Ascending aorta (tissue), 2 donors: ENCODE measurements at places on chromosomes 16 and 17.

- no peak for DNase-seq
Observed at GRCh38 chr17:50794361-50794760, 27.0 kb upstream of the ANKRD40CL start.

DNA sequence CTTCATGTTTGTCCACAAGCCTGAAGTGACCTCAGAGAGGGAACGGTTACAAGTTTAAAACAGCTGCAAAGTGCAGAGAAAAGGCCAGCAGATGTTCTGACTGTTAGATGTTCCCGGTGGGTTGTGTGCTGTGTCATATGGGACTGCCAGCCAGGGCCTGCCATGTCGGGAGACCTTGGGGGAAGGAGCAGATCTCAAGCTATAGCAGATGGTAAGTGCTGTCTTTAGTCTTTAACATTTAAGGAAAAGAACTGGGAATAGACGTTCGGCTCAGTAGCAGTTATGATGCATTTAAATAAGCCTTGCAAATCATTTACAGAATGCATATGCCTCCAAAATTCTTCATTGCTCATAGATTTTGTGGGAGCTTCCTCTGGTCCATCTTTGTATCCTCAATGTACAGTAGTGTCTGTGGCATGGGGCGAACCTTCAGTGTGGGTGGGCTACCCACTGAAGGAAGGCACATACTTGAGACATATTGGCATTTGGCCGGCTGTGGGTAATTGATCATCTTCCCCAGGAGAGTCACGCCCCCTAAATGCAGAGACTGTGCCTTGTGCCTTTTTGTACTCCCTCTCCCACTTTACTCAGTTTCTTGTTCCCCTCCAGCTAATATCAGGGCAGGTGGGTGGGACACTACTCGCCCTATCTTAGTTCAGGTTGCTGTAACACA is 131.9 kb downstream of the NPIPB5 start:
- no peak for DNase-seq

DNA sequence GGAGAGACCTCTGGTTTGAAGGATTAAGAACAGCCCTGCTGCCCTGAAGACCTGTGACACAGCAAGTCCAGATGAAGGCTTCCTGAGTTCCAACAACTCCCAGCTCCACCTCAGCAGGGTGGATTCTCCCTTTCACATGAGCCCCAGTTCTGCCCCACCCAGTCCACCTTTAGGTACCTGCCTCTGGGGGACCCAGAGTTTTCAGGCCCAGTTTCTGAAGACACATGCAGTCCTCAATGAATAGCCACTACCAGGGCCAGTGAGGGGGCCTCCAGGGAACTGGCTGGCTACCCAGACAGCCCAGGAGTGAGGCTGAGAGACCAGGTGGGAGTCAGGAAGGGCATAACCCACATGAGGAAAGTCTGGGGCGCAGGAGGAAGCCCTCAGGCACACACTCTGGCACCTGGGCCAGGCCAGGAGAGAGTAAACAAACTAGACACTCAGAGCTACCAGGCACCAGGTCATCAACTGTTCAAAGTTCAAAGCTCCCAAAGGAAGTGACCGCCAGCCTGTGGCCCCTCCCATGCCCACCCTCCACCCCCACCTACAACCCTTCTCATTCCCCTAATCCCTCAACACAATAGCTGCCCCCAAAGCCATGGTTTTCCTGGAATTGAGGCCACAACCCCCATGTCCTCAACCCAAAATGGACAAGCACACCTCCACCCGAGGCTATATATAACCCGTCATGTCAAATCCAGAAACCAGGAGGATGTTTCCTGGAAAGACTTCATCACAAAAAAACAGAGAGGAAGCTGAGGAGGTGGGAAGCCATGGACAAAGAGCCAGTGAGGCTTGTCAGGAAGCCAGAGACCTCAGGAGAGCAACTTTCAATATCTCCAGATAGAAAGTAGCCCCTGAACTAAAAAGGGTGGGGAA is 2.1 kb downstream of the MYO18A start:
- DNase-seq = no peak

- no peak for DNase-seq
Observed at GRCh38 chr17:63947711-63948330, 15.7 kb upstream of the CD79B start.

- DNase-seq = no peak
Observed at GRCh38 chr16:11168386-11169051, 87.5 kb downstream of the SOCS1 start.

- DNase-seq = no peak
Observed at GRCh38 chr17:30332057-30332542, 1.8 kb downstream of the TMIGD1 start.

DNA sequence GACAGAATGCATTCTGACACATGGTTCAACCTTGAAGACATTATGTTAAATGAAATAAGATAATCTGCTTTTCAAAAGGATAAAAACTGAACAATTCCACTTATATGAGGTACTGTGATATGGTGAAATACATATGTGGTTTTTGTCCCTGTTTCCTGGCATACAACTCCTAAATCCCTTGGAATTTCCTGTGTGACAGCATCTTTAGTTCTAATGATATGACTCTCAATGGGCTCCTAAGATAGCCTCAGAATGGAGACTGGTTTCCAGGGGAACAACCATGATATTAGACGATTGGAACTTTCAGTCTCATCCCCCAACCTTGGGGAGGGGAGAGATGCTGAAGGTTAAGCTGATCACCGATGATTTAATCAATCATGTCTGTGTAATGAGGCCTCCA is 37.7 kb upstream of the PHLPP2 start:
- DNase-seq = no peak

GRCh38 chr16:15834502-15834901 is 22.3 kb downstream of the MYH11 start:
- DNase-seq = no peak

- DNase-seq = no peak
Observed at GRCh38 chr17:40480501-40481003, 20.9 kb downstream of the TNS4 start.

GRCh38 chr16:26645614-26646013 is 421.1 kb upstream of the C16orf82 start:
- no peak for DNase-seq

DNA sequence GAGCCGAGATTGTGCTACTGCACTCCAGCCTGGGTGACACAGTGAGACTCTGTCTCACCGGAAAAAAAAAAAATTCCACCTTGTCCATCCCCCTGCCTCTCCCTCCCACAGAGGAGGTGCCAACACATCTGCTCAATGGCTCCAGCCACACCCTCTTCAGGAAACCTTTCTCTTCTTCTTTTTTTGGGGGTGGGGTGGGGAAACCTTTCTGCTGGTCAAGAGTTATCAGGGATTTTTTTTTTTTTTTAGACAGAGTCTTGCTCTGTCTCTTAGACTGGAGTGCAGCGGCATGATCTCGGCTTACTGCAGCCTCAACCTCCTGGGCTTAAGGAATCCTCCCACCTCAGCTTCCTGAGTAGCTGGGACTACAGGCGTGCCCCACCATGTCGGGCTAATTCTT is 18.7 kb downstream of the TNS4 start:
- no peak for DNase-seq

- DNase-seq = no peak
Observed at GRCh38 chr17:42653179-42654124, 5.6 kb upstream of the TUBG2 start.

- no peak for DNase-seq
Observed at GRCh38 chr17:9021158-9021991, at the start of gene NTN1. NTN1 (plus strand) TSS chr17:9021510; CDS start chr17:9022374, 864 bp downstream.

DNA sequence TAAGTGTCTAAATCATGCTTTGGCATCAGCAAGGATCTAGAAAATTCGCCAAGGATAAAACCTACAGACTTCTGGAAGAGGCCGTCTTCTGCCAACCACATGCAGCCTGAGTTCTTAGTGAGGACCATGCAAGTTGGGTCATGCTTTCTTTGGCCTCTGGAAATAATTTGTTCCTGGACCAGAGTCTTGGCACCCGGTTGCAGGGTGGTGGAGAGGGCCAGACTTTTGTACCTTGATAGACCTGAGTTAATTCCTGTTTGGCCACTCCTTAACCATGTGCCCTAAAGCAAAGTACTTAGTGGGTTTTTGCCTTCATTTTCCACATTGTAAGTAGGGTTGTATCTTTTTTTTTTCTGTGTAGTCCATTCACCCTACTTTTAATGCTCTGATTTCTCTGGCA is 283.4 kb upstream of the IRX5 start:
- DNase-seq = no peak

DNA sequence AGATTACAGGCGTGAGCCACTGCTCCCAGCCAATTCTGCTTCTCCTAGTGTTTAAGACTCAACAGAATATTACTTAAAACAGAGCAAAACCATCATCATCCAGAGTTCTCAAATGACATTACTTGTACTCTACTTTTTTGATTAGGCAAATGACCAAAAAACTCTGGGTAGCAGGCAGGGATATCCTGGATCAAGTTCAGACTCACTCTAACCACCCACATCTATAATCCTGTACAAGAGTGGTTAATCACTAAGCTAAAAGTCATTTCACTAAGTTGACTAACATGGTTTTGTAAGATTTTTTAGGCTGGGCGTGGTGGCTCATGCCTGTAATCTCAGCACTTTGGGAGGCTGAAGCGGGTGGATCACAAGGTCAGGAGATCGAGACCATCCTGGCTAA is 6.8 kb downstream of the NAE1 start:
- DNase-seq = no peak

- DNase-seq = no peak
Observed at GRCh38 chr16:75048530-75048929, 49.7 kb downstream of the ZNRF1 start.

DNA sequence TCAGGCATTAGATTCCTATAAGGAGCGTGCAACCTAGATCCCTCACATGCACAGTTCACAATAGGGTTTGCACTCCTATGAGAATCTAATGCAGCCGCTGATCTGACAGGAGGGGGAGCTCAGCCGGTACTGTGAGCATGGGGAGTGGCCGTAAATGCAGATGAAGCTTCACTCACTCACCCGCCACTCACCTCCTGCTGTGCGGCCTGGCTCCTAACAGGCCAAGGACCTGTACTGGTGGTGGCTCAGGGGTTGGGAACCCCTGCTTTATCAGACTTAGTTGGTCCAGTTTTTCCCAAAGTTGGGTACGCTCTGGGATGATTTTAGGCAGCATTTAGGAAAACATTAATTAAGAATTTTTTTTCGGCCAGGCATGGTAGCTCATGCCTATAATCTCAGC is 103.8 kb downstream of the MARF1 start:
- DNase-seq = no peak

- DNase-seq = no peak
Observed at GRCh38 chr17:73586921-73587602, 57.2 kb downstream of the SDK2 start.

DNA sequence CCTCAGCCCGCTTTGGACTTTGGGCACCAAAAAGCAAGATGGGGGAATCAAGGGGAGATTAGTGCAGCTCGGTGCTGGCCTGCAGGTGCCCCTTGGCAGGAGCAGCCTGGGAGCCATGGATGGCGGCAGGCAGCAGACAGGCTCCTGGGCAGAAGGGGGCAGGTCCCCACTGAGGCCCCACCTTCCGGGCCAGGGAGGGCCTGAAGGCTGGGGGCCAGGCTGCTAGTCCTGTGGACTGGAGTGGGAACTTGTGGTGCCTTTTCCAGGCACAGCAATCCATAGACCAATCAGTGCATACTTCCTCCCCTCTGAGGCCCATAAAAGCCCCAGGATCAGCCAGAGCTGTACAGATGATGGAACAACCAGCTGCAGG is 64.0 kb downstream of the USP32 start:
- no peak for DNase-seq

- no peak for DNase-seq
Observed at GRCh38 chr16:73872856-73873255, 423.8 kb upstream of the PSMD7 start.

- no peak for DNase-seq
Observed at GRCh38 chr16:67150047-67150832, 558 bp downstream of the B3GNT9 start.

DNA sequence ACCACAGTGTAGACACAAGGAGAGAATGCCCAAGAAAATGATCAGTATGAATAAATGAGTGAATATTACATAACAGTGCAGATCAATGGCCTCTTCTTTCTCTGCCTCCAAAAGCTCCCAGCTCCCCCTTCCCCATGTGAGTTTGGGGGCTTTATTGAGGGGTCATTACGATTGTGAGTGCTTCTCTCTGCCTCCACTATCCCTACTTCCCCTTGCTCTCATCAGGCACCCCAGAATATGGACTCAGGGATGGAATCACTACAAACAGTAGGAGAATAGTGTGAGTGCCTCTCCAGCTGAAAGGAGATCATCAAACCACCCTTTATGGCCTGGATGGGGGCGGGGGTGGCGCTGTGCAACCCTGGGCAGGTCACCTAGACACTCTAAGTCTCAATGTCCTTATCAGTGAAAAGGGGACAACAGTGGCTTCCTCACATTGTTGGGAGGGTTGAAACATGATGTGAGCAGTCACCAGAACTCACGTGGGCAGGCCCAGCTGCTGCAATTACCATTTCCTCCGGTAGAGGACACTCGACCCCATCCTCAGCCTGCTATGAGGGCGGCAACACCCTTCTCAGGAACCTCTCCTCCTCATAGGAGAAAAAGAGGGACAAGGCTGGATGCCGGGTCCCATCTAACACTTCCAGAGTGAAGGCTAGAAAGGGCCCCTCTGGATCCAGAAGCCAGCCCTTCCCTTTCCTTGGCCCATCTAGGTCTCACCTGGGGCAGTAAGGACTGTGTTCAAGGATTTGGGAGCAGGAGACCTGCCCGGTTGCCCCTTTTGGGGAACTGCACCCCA is 2.1 kb upstream of the EPOP start:
- DNase-seq = peak; percentile 90

- DNase-seq = no peak
Observed at GRCh38 chr17:78141437-78142118, 4.6 kb upstream of the C17orf99 start.

- no peak for DNase-seq
Observed at GRCh38 chr16:14405611-14406537, 224.2 kb downstream of the PARN start.

DNA sequence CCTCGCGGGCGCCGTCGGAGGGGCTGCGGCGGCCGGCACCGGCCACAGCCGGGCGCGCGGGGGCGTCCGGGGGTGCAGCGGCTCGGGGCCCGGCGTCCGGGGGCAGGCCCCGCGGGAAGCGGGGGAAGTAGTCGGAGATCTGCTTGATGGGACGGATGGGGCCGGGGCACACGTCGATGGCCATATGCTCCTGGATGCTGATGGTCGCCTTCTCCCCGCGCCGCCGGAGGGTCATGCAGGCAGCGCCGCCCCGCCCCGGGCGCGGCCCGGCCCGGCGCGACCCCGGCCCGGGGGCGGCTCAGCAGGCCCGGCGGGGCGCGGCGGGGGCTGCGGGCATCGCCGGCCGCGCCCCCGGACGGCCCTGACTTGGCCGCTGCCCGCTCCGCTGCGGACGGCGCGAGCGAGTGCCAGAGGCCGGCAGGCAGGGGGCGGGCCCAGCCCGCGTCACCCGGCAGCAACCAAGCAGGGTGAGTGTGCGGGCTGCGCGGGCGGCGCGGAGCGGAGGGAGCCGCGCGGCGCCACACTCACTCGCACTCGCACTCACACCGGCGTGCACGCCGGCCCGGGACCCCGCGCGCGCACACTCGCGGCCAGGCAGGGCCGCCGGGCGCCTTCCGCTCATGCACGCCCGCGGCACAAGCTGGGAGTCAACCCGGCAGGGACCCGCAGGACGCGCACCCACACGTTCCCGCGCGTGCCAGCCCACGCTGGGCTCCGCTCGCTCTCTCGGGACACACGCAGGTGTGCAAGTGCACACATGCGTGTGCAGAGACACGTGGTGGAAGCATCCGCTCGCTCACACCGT is at the start of gene DOC2B:
Gene DOC2B, minus strand, starts transcription at position 406 of the 805 bp plus-strand sequence. Its CDS starts 171 bp downstream, at position 235.
- no peak for DNase-seq
